ENCODE measurements at places on chromosomes 3 and 15.
A peak's percentile ranks its signal among the peaks of the same experiment; 100 is the strongest.

GRCh38 chr3:180704532-180704931 is 25.2 kb upstream of the CCDC39 start:
- DNase-seq, result no peak

DNA sequence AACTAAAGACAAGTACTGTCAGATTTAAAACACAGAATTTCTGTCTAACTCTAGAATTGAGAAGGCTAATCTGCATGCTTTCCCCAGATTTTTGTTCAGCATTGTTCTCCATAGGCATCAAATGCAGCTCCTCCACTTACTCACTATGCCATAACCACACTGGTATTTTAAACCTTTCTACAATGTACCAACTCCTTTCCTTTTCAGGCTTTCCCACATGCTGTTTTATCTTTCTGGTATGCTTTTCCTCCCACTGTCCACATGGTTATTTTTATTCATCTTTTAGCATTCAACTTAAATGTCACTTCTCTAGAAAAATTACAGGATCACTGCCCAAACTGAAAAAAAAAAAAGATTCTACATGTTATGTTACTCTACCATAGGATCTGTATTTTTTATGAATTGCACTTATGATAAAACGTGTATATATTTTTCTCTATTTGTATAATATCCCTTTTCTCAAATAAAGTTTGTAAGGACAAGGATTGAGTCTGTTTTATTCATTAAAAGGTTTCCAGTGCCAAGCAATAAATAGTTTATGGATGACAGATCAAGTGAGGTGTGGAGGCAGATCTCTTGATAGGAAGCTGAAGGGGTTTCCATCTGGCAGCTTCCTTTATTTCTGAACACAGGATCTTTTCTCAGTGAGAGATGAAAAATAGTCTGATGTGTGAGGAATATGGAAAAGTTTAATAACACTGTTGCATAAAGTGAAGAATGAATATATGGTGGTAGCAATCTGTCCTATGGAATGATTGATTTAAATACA is 1064.5 kb downstream of the ZPLD1 start:
- DNase-seq, result no peak

GRCh38 chr3:17949101-17949500 is 206.7 kb upstream of the TBC1D5 start:
- no peak for DNase-seq

- DNase-seq, result peak; percentile 8
Observed at GRCh38 chr3:170689893-170690660, 104.2 kb upstream of the SLC7A14 start.

- DNase-seq, result no peak
Observed at GRCh38 chr15:43998607-43999006, 171.8 kb downstream of the WDR76 start.

DNA sequence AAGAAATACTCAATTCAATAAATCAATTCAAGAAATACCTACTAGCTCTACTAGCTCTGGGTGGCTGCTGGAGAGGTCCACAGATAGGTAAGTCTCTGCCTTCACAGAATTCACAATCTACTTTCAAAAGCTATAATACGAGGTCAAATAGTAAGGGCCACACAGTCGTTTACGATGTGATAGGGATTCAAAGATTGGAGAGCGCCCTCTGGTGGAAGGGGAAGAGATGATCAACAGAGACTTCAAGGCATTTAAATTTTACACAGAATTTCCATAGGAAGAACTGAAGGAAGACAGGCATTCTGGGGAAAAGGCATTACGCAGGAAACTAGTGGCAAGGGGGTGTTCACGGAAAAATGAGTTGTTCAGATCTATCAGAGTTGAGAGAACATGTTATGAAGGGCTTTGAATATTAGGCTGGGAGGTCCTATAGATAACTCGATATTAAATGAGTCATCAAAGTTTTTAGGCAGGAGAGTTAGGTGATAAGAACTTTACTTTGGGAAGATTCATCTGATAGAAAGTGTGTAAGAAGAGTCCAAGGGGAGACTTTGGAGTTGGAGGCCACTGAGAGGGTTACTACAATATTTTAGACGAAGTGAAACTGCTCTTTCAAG is 128.8 kb downstream of the FRMD5 start:
- peak; percentile 43 for DNase-seq
